CD4-positive, alpha-beta T cell (primary cell): ENCODE measurements at places on chromosomes 2 and 18.

- peak; percentile 81 for DNase-seq
These were observed 116.8 kb downstream of the SPTBN1 start for GRCh38 chr2:54572636-54573536.

DNA sequence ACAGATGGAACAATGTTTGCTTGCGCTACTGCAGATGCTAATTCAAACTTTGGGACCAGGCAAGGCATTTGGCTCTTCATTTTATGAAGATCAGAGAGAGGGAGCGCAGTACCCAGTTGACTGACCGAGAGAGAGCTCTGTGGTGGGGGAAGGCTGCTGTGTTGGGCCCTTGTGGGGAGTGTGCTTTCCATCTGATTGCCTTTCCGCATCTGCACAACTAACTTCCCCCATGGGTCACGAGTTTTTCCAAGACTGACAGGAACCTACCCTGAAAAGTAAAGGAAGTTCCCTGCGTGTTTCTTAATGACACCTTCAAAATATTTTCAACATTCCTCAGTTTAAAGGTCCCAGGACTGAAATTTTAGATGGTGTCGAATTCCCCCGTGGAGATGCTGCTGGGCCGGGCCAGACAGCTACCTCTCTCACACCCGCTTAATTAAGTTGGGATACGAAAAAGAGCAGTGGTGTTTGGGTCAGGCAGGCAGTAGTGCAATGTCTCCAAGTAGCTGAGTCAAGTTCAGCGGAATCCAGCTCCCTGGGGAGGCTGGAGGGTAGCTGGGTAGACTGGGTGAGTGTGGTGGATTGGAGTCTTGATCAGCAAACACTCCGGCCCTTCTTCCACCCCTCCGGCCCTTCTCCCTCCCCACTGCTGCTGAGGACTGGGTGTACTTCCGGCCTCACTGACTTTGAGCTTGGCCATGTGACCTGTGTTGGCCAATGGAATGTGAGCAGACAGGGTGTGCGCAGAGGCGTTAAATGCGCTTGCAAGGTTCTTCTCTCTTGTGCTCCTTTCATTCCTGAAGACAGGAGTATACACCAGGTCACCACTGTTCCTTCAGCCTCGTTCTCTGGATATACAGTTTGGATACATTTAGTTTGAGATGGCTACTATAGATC, 2.3 kb upstream of the ARHGAP25 start:
- DNase-seq: no peak

GRCh38 chr2:16121231-16121985, 181.1 kb downstream of the MYCN start:
- no peak for DNase-seq

DNA sequence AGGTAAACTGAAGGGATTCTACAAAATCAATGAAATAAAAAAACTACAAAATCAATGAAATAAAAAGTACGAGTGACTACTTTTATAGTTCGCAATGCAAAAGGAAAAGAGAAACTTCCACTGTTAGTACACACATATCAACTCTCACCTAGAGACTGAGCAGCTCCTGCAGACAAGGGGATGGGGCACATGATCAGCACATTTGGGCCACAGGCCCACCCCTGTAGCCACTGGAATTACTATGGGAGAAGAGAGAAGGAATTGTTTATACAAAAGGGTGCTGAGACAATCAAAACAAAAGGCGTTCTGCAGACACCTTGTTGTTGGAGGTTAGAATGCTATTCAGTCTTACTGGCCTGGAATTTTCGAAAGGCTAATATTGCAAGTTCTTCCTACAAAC, 34.7 kb upstream of the CD226 start:
- DNase-seq: no peak

GRCh38 chr2:228648541-228648940, 467.1 kb upstream of the SPHKAP start:
- DNase-seq: no peak

DNA sequence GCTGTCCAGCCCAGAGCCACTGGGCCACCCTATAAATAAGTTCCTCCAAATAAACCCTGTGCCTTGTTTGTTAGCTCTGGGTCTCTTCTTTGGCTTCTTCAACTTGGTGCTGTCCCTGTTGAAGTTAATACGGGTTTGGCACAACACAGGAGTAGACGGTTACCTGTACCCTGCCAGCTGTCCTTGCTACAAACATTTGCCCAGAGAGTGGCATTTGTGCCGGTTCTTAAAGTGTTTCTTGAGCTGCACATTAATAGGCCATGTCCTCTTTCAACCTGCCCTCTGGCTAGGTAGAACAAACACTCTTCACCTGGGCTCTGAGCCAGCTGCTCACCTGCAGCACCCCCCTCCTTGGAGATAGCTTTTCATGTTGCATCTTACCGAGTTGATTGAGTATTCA, 139.2 kb downstream of the NEDD4L start:
- DNase-seq: no peak

- DNase-seq: no peak
These were observed 57.2 kb upstream of the BOD1L2 start for GRCh38 chr18:57089702-57090101.
